ENCODE measurements at places on chromosomes 1 and 21.
A peak's percentile ranks its signal among the peaks of the same experiment; 100 is the strongest.

- DNase-seq = no peak
Measured at GRCh38 chr1:244406337-244406736, 45.4 kb downstream of the ADSS2 start.

DNA sequence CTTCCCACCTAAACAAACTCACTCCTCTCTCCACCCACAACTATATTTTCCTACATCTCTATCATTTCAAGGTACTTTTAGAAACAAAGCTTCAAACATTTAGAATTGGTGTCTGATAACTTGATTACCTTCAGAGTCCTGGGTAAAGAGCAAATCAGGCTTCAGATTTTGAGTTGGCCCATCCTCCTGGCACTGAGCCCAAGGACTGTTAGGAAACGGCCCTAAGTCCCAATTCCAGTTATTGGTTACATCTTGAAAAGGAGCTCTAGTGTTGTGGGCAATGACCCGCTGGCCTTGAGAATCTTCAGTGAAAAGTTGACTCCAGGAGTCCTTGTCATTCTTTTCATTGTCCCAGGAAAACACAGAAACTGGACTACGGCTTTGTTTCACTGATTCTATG is 15.1 kb downstream of the MTFR1L start:
- DNase-seq = no peak

DNA sequence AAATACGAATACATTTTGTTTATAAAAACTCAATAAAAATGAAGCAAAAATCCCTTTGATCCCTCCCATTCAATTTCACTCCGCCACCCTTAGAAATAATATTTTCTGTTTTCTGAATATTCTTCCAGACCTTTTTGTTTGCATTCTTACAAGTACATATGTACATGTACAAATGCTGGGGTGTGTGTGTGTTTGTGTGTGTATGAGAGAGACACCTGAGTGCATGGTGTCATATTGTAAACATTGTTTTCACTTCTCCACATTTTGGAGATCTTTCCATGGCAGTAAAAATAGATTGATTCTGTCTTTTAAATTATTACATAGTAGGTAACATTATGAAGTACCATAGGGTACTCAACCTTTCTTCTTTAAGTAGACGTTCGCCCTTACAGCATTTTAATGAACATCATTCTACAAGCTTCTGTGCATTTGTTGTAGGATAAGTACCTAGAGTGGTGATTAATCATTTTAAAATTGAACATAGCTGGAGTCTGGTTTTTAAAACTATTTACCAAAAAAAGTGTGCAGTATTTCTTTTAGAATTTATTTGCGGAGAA is 1.3 kb upstream of the MPC2 start:
- DNase-seq = no peak

GRCh38 chr1:4634793-4635406 is 19.5 kb upstream of the AJAP1 start:
- no peak for DNase-seq

DNA sequence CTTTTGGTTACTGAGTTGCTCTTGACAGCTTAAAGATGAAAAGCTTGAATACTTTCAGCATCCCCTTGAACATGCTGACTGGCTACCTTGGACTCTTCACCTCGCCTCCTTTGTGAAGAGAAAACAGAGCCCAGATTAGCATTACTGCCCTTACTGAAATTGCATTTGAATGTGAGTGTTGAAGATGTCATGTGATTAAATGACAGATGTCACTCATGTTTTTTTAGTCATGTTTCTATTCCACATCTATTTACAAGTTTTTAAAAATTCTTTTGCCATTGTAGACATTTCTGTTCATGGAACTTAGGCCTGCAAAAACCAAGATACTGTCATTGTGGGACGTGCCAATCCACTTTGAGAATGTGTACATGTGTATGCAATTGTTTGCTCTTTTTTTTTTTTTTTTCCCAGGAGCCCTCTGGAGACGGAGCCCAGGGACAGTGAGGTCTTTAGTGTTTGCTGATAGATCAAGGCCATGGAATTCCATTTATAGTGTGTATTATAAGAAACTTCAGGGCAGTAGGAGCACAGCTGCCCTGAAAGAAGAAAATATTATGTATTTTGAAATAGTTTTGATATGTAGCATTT is 25.7 kb upstream of the IVNS1ABP start:
- DNase-seq = no peak

DNA sequence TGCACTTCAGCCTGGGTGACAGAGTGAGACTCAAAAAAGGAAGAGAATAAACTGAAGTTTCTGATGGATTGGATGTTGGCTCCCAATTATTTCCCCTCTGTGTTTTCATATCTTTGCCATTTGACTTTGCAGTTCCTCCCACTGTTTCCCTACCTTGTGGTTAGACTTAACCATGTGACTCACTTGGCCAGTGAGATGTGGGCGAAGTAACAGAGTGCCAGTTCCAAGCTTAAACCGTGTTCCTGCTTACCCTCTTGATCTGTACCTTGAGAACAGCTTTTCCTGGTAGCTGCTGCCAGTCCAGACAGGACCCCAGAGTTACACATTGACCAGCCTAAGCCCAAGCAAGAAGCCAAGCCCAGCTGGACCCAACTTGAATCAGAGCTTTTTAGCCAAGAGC is 323.4 kb downstream of the LTN1 start:
- no peak for DNase-seq

- DNase-seq = no peak
Measured at GRCh38 chr1:159282118-159282517, 20.0 kb upstream of the FCER1A start.

DNA sequence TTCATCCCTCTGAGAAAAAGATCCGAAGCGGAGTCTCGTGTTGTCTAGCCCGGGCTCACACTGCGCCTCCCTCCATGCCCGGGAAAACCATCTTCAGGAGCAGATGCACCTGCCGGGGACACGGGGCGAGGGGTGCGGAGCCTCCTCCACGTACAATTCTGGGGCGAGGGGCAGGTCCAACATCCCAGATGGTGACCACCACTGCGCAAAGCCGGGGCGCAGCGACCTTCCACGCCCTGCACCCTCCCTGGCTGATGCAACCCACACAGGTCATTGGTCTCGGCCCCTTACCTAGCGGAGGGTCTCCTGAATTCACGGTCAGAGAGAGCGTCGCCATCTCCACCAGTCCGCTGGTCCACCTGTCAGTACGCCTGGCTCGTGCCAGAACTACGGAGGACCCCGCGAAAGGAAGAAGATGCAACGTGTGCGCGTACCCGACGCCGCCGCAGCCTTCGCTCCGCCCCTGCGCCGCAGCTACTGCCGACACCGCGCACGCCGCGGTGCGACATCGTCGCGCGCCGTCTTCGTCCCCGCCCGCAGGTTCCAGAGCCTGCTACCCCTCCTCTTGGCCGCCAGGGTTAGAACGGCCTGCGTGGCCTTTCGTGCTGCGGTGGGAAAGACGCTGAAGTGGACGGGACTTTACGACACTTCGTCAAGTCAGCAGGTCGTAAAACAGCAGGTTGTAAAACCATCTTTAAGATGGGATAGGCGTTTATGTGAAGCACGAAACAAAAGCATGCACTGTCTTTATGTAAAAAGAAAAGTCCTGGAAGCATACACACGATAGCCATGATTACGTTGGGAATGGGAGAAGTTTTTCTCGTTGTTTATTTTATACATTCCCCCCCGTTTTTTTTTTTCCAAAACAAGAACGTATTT is at the start of gene EPRS1:
TSS of gene EPRS1 (minus strand) at position 454 of the 879 bp plus-strand sequence. CDS start at position 337, 117 bp downstream.
- DNase-seq = peak; percentile 79

DNA sequence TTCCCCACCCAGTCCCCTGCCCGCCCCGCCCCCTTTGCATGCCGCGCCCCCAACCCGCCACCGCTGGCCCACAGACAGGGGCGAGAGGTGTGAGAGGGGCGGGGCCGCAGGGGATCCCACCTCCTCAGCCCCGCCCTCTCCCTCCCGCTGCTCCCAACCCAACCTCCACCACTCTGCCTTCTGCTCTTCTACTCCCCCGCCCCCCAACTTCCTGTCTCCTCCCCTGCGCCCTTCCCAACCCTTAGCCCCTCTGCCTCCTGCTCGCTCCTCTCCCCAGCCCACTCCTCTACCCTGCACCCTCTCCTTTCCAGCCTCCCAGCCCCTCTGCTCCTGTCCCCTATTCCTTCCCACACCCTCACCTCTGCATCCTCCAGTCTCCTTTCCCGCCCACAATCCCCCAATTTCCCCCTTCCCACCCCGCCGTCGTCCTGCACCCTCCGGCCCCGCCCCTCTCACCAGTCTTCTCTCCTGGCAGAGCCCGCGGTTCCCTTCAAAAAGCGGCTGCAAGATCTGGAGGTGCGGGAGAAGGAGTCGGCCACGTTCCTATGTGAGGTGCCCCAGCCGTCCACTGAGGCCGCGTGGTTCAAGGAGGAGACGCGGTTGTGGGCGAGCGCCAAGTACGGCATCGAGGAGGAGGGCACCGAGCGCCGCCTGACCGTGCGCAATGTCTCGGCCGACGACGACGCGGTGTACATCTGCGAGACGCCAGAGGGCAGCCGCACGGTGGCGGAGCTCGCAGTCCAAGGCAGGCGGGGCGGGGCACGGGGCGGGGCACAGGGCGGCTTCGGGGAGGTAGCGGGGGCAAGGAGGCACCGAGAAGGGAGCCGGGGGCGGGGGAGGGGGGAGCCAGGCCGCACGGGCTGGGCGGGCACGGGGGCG is 5.4 kb downstream of the OBSCN start:
- peak; percentile 74 for DNase-seq

DNA sequence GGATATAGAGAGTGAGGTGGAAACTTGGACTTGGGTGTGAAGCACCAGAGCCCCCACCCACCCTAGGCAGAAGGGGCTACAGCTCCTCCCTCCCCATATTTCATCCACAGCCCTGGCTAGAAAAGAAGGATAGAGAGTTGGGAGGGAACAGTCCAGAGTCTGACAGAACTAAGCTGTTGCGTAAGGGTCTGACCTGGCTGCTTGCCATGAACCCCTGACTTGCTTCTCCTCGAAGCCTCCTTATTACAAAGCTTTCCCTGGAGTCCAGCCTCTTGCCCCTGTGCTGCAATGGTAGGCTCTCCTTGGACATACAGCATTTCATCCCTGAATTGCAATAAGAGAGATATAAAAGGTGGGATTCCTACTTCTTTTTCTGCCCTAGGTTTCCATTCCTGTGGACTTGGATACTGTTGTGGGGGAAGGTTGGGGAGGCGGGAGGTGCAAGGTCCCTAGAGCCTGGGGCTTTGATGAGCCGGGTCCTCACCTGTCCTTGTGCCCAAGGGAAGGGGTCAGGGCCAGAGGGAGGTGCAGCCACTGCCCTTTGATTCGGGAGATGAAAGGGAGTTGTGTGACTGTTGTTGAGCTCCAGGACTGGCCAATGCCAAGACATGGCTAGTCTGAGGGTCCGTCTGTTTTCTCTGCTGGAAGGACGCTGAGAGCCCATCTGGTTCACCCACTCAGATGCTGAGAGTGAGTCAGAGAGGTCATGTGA is 2.7 kb downstream of the RHBG start:
- no peak for DNase-seq

DNA sequence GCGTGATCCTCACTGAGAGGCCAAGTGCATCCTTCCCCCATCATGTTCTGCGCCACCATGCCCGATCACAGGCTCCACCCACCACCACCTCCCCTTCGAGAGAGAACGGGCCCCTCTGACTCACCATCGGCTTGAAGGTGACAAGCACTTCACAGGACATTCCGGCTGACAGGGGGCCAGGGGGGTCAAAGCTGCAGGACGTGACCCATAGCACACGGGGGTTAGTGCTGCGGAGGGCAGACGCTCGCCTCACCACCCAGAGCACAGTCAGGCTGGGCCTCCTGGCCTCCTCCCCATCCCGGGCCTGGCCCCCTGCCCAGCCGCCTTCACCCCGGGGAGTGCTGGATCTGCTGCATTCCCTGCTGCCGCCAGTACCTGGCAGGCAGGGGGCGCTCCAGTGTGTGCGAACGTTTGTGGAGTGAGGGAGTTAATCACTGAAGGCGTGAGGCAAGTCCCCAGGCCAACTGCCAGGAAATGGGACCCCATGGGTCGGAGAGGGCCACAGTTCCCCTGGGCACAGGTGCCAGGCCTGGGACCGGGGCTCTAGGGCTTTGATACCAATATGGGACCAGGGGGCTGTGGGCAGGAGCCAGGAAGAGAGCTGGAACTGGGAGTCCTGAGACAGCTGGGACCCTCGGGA is 40.9 kb upstream of the TMEM52 start:
- DNase-seq = peak; percentile 59

DNA sequence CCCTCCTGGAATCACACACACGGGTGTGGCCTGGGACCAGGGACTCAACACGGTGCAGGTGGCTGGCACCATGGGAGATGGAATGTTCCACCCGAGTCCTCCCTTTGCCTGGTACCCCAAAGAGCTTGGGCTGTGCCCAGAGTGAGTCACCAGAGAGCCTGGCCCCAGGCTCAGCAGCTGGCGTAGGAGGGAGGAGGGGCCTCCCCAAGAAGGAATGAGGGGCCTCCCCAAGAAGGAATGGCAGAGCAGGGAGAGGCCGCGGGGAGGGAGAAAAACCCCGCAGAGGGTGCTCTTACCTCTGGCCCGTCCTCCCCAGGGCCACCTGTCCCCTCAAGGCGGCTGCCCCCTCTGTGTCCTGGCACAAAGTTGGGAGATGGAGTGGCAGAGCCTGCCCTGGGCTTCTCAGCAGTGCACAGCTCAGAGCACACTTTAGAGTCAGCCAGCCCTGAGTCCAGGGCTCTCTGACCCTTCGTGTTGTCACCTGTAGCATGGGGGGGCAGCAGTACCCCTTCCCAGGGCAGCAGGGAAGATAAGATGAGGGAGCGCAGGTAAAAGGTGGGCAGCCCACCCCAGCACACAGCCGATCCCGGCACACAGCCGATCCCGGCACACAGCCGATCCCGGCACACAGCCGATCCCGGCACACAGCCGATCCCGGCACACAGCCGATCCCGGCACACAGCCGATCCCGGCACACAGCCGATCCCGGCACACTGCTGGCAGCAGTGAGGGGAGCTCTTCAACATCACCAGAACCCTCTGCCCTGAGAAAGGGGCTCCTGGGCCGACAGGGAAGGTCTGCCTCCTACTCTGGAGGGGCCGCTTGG is 20.2 kb upstream of the KCNAB2 start:
- no peak for DNase-seq

GRCh38 chr1:212838145-212838544 is 9.3 kb downstream of the SPATA45 start:
- DNase-seq = no peak

- DNase-seq = no peak
Measured at GRCh38 chr21:30582870-30583269, 7.3 kb downstream of the KRTAP22-2 start.

GRCh38 chr1:47469910-47470309 is 32.1 kb downstream of the FOXD2 start:
- no peak for DNase-seq

DNA sequence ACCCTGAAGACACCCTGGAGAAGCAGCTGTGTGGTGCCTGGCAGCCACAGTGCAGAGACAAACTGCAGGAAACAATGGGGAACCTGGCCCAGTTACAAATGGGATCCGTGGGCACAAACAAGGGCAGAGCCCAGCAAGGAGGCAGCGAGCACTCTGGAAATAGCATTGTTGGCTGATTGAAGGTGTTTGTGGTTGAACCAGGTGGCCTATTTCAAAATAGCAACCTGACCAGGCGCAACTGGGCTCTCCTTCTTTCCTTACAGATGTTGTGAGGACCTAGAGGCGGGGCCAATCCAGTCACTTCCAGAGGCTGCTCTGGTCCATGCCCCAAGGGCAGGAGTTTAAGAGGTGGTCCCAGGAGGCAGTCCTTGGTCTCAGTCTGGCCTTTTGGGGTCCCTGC is 21.7 kb upstream of the ZBTB21 start:
- DNase-seq = no peak

All from stimulated activated CD4-positive, alpha-beta T cell treated with anti-CD3 and anti-CD28 coated beads, Interleukin-1b, Interleukin-23, amount 100 ng/mL, for 1 hour (primary cell).